ENCODE measurements at places on chromosomes 2 and 18.
A peak's percentile ranks its signal among the peaks of the same experiment; 100 is the strongest.

DNA sequence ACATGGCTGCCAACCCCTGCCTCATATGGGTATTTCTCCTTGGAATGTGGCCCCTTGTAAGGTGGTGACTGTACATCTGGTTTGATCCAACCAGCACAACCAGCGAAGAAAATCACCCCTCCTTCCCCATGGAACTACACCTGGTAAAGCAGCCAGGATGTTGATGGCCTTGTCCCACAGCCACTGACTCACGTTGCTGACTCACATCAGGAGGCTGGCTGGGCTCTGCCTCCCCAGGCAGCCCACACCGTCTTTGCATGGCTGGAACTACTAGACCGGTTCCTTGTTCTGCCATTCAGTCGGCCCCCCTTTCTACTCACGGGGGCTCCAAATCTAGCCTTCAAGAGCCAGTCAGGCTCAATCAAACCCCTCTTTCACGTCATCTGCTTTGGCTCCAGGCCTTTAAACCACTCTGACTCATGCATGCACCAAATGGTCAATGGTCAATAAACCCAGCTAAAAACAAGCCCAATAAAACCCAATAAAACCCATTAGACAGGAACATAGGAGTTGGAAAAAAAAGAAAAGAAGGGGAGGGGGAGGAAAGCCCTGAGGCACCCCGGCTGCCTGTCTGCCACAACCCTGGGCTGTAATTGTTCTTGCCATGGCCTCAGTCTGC lies 114.8 kb downstream of the PLB1 start:
- DNase-seq = peak; percentile 14

- DNase-seq = no peak
These were observed 19.7 kb upstream of the MYCN start for GRCh38 chr2:15920696-15921095.

DNA sequence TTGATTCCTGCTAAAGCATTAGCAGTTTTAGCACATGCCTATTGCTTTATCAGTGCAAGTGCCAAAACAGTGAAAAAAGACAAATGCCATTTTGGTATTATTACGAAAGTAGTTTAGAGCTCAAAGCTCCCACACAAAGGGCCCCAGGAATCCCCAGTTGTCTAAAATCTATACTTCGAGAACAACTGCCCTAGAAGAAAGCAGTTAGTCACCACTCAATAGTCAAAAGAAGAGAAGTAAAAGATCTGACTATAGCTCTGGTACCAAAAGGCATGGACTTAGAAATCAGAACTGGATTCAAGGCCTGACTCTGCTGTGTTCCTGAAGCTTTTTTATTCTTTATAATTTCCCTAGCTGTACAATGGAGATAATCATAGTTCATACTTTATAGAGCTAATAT lies 21.8 kb downstream of the SCN3A start:
- no peak for DNase-seq

DNA sequence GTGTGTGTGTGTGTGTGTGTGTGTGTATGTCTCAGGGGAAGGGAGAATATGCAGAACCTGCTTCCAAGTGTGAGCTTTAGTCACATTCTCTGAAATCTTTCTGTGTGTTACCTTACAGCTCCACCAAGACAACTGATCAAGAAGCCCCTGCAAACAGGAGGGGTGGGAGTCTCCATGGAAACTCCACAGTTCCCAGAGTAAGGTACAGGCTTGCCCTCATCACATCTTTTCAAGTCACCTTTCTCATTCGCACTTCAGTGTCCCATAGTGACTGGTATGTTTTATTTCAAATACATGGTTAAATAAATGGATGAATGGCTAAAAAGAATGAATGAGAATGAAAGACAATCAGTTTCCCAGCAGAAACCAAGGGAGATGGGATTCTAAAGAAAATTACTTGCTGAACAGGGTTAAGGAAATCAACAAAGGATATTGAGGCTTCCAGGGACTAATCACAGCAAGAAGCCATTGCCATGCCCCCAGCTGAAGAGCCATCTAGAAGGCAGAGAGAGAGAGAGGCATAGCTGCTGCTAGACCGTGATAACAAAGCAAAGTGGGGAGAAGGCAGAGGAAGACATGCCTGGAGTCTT lies 987.2 kb upstream of the CELF4 start:
- no peak for DNase-seq

DNA sequence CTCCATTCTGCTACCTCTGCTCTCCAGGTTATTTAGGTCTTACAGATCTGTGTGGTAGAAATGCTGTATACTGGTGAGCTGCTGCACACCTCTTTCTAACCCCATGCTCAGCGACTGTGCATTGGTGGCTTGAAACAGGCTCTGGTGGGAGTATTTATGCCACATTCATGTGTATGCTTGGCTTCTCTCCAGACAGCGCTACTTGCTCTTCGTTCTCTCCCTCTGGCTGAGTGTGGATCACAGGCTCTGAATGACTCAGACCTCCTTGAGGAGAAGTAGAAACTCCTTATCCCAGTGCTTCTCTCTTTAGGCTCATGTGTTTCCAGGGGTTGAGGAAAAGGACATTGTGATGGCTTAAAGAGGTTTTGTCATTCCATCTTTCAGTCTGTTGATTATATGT lies 54.9 kb downstream of the FHOD3 start:
- peak; percentile 13 for DNase-seq

DNA sequence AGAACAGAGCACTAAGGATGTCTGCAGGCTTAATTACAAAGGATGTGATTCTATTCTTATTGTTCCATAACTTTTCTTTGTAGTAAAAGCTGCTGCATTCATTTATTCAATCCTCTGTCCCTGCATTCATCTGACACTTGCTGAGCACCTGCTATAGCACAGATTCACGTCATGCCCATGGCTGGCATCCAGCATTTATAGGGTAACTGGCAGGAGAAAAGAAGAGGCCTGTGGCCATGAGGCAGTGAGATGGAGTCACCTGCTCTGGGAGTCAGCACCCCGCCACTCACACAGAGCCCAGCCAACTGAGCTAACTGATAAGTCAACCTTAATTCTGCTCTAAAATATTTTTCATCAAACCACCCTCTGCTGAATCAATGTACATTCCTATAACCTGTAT lies 18.3 kb upstream of the CDC42EP3 start:
- no peak for DNase-seq

GRCh38 chr2:11375689-11376027 lies 31.2 kb upstream of the ROCK2 start:
- no peak for DNase-seq

DNA sequence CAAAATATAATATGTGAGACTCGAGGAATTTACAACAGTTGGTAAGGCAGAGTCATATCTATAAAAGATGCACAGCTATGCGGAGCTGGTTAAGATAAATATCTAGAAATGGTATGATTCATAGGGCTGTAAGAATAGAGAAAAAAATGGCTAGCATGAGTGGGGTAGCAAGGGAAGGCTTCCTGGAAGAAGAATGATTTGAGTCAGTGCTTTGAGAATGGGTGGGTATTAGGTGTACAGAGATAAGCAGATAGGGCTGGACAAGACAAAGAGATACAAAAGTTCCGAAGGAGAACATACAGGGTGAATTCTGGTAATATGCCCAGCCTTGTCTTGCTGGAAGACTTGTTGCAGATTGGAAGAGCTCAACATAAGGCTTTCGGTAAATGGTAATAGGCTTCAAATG lies 291.5 kb upstream of the CCDC68 start:
- DNase-seq = no peak

DNA sequence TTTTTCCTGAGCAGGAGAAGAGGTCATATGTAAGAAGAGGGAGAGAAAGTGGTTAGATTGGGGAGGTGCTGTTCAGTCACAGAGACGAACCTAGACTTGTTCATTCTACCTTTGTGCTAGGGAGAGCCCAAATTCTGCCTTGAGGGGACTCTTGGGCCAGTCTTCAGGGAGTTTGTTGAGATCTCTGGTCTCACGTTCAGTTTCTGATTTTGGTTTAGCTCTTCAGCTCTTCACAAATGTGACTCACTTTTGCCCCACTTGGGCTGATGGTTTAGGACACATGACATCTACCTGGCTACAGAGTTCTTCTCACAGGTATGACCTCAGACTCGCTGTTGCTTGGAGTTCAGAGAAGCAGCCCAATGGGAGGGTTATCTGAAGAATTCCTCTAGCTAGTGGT lies 49.2 kb upstream of the DARS1 start:
- DNase-seq = no peak

- DNase-seq = no peak
These were observed 392.5 kb downstream of the THSD7B start for GRCh38 chr2:137157851-137158250.

DNA sequence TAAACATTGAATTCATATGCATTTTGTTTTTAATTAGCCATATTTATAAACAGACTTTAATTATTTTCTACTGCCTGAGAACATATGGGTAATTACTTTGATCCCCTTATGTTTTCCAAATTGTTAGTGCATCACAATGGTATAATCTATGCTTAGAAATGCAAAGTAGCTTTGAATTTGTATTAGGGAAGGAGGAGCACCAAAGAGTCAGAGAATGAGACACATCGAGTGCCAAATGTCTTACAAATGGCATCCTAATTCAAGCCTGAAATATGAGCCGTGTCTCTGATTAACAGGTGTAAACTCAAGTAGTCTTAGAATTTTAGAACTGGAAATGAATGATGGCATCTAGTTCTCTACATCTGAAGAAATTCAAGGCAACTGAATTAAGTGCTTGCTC lies 8.7 kb upstream of the HNMT start:
- no peak for DNase-seq

- no peak for DNase-seq
These were observed 64.6 kb downstream of the NAB1 start for GRCh38 chr2:190713471-190713870.

GRCh38 chr2:72747344-72747743 lies 78.5 kb downstream of the EXOC6B start:
- no peak for DNase-seq

- DNase-seq = no peak
These were observed 110.7 kb downstream of the XRCC5 start for GRCh38 chr2:216219861-216220260.

All from MV-4-11 (cell line).